ENCODE measurements at places on chromosomes 16 and 17.

- DNase-seq = no peak
These were observed 9.9 kb upstream of the FOXJ1 start for GRCh38 chr17:76150712-76151622.

GRCh38 chr16:30760001-30760559, 1.8 kb downstream of the CFAP119 start:
- no peak for DNase-seq

DNA sequence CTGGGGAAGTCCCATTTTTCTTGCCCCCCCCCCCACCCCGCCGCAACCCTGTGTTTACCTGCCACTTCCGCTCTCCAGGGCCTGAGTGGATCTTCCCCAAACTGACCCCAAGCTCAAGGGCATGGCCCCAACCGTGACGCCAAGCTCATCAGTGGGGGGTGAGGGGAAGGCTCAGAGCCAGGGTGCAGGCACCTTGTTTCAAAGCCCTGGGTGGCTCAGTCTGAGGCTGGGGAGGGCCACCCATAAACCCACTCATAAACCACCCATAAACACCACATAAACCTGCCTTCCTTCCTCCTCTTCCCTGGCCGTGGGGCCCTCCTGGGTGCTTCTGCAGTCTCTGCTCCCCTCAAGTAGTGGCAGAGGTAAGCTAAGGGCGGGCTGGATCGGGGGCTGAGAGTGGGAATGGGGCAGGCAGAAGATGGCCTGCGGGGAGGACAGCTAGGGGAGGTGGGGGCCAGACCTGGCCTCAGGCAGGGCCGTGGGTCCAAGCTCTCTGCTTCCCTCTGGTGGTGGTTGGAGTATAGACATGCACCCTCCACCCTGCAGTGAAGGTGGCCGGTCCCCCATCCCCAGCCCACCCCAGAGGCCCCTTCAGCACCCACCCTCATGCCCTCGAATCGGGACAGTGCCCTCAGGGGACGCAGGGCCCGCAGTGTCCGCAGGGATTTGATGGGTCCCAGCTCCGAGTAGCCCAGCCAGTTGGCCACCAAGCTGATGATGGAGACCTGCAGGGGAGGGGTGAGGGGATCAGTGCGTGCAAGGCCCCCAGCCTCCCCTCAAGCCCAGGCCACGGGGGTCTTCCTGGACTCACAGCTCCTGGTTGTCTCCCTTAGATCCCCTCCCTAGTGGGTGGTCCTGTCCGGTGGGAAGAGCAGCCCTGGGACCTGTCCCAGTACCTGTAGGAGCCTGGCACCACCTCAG, 14.6 kb upstream of the CD79B start:
- peak; percentile 44 for DNase-seq

DNA sequence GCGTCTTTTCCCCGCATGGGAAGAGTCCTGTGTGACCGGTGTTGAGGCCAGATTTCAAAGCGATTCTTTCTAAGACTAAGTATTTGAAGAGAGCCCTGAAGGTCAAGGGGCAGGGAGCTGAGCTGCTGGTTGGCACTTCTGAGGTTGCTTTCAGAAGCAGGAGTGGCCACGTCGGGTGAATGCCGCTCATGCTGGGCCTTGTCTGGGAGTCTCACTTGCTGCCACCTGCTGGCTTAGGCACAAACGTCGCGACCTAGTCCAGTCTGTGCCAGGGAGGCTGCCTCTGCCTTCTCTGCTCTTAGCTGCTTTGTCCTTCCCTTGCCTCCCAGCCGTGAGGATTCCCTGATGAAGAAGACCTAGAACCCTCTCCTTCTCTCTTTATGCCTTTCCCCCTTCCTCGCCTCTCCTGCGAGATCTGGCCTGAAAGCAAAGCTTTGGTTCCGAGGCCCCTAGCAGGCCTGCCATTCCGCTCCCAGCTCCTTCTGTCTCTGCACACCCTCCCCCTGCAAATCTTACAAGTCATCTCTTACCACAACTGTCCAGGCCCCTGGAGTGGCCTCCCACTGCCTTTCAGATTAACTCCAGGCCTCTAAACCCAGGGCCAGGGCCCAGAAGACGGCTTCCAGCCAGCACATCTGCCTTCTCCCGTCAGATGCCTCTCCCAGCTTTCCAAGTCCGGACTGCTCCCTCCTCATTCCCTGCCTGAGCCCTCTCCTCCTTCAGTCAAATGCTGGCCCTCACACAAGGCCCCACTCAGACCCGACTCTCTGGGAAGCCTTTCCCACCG, 11.4 kb downstream of the CTNS start:
- peak; percentile 24 for DNase-seq

DNA sequence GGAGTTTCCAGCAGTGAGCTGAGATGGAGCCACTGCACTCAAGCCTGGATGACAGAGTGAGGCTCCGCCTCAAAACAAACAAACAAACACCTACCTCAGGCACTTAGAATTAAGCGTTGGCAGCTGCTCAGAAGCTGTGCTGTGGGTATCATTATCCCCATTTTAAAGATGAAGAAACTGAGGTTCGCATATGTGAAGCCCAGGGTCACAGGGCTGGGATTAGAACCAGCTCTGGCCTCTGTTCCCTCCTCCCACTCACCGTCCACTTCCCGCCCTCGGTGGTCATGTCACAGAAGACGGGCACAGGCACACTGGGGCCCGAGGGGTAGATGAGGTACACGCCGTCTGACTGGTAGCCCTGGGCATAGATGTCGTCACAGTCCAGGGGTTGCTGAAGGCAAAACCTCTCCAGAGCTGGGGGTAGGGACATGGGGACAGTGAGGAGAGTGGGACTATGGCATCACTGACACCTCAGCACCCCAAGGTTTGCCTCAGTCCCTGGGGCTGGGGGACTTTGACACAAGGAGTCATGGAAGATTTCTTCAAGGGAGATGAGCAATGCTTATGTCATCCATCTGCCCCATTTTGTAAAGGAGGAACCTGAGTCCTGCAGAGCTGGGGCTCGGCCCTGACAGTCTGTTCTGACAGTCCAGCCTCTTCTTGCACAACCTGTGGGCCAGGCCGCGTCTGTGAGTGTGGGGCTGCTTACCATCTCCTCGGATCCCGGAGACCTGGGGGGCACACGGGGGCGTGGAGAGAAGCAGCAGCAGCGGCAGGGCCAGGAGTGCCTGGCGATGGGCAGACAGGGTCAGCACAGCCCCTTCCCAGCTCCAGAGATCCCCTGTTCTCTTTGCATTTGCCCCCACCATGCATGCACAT, 700 bp downstream of the MFAP4 start:
- peak; percentile 69 for DNase-seq

DNA sequence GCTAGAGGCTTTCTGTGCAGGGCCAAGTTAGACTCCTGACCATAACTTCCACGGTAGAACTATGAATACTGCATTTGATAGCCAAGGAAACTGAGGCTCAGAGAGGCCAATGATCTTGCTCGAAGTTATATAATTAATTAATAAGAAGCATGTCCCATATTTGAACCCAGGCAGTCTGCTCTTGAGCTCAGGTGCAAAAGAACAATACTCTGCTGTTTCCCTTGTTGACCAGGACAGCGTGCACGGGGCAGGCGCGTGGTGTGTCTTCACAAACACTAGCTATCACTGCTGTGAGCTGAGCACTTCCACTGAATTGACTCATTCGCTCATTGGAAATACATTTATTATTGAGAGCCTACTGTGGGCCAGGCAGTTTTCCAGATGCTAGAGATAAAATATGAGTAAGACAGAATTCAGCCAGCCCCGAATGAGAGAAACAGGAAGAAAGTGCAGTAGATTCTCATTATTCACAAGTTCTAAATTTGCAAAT, 1.6 kb downstream of the CHD9 start:
- peak; percentile 59 for DNase-seq

DNA sequence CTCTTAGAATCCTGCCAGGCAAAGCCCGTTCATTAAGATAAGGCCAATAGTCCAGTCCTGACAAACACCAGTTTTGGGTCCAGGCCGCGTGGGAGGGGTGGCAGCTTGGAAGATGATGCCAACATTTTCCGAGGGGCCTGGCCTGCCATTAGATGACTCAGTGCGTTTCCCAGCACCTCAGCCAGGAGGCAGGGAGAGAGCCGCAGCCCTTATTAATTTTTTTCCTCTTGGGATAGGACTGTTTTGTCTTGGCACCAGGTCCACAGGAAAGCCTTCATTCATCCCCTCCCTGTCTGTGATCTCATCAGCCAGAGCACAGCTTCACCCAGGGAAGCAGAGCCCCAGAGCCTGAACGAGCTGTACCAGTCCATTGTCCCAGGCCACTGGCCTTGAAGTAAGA, 4.7 kb upstream of the NDEL1 start:
- DNase-seq = peak; percentile 98

- peak; percentile 45 for DNase-seq
These were observed 7.4 kb downstream of the CDK5RAP3 start for GRCh38 chr17:47978324-47978723.

- DNase-seq = no peak
These were observed 1.4 kb downstream of the CDH11 start for GRCh38 chr16:65120461-65120830.

GRCh38 chr16:27242398-27242797, 26.2 kb downstream of the NSMCE1 start:
- no peak for DNase-seq

DNA sequence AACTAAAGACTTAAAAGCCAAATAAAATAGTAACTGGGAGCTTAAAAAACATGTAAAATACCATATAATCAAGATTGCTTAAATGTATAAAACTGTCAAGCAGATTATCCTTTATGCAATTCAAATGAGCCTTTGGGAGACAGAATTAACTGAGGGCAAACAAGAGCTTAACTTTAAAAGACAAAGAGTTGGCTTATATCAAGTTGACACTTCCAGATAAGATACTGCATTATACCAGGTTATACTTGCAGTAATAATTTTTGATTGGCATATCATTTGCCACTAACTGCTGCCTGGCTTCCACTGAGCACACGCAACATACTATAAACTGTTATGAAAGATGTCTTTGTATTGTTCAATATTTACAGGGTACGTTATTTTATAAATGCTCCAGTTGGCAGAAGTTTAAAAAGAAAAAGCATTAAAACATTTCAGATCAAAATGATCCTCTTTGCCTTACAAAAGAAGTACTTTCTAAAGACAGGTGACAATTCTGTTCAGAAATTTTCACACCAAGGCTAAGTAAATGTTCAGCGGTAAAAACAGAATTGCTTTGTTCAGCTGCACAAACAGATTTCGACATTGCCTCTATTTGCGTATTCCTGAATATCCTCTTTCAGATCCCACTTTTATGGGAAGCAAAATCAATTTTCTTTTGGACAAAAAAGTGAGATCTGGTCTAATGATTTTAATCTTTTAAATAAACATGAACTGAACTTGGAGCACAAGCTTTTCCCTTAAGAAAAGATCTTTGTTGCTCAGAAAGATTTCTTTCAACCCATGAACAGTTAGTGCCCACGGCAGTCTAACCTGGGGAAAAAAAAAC, 50.7 kb downstream of the TOX3 start:
- no peak for DNase-seq
